ENCODE measurements at places on chromosomes 7 and 10.

DNA sequence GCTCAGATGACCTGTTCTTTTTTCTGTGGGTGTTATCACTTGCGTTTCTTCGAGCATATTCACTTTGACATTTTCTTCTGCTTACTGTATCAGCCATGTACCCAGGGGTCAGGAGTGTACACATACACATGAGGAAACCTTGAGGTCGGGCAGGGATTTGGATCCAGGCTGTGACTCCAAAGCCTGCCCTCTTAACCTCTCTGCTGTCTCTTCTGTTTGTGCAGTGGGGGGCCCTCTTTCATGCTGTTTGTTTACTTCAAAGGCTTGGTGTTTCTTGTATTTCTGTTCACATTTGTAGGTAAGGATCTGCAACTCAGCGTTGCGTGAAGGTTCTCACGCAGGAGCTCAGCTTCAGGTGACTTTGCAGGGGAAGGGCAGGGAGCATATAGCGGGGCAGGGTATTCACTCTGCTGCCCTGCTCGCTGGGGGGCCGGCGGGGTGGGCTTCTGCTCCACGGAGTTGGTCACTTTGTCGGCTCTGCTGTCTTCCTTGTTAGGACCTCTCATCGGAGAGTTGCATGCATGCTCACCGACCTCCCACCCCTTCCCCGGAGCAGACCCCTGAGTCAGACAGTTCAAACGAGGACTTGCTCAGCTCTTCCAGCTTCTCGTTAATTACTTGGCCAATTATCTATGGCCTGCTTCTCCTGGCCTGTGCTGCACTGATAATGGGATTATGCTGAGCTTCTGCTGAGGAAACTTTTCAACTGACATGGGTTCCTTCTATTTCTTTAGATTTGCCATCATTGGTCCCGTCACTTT lies 77.5 kb downstream of the SDK1 start:
- DNase-seq = no peak

DNA sequence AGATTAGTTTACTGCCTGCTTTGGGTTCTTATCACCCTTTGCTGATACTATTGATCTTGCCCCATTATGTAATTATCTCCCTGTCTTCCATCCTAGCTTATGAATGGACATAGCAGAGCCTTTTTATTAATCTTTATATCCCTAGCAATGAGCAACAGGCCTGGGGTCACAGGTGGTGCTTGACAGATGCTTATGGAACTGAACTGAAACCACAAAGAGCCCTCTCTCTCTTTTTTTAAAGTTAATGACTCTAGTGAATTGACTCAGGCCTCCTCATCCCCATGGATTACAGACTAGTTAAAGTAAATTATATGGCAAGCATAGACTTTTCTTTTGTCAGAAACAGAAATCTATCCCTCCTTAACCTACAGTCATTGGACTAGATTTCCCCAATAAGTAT lies 265.2 kb downstream of the PHTF2 start:
- DNase-seq = no peak

- no peak for DNase-seq
These were observed 40.1 kb upstream of the SLC29A3 start for GRCh38 chr10:71278691-71279588.

DNA sequence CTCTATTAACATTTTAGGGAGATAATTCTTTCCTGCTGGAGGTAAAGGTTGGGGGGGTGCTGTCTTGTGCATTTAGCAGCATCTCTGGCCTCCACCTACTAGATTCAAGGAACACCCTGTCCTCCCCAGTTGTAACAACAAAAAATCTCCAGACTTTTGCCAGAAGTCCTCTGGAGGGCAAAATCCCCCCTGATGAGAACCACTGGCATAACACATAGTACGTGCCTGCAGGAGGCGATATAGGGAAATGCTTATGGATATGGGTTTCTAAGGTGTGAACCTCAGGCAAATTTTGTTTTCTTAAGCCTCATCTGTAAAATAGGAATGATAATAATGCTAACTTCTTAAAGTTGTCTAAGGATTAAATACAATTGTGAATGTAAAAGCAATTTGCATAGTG lies 2.9 kb upstream of the OSBPL3 start:
- no peak for DNase-seq

DNA sequence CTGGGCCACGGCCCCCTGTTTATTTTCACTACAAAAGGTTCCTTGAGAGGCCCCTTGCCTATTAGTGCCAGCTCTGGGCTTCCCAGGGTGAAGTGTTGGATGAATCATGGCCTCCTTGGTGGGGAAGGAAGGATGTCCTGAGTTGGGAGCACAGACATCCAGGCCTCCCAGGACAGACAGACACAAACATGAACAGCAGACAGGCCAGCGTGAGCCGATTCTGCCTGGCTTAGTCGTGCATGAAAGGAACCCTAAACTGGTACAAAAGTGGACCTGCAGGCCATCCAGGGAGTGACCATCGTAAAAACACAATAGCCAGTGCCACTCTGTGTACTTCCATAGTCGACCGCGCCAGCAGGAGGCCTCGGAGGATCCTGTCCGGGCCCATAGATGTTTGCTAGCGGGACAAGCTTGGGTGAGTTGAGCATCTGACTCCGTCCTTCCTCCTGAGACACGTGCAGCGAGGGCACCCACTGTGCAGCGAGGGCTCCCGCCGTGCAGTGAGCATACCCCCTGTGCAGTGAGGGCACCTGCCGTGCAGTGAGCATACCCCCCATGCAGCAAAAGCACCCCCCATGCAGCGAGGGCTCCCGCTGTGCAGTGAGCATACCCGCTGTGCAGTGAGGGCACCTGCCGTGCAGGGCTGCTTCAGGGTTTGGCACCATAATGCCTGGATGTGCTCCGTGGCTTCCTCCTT lies 51.3 kb upstream of the PRKAR1B start:
- no peak for DNase-seq
